ENCODE measurements at places on chromosomes 11 and 22. TPM values are rescaled to one million over a fixed set of nuclear protein-coding genes. Genes with fewer than 3 reads are reported as not detected.

The OTOG gene
- not detected for total RNA-seq

The FOXRED1 gene
- total RNA-seq: 23.0 TPM

The OR51E1 gene
- 1.00 TPM for total RNA-seq

The A4GALT gene
- 97.7 TPM for total RNA-seq

DNA sequence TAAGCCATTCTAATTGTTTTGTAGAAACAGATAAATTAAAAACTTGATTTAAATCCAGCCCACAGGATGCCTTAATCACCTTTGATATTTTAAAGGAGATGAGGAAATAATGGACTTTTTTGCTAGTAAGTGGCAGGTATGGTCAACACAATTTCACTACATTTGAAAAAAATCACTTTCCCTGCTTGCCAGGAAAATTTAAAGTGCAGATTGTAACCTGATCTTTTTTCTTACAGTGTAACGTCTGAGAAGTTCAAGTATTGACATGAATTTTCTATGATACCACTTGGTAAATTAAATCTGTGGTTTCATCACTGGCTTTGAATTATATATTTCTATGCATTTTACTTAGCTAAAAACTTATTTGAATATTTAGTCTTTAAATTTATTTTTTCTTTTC is 65.3 kb downstream of the ARHGEF12 start:
- no peak for DNase-seq

GRCh38 chr11:78961937-78962701 is 387.5 kb upstream of the NARS2 start:
- no peak for DNase-seq

DNA sequence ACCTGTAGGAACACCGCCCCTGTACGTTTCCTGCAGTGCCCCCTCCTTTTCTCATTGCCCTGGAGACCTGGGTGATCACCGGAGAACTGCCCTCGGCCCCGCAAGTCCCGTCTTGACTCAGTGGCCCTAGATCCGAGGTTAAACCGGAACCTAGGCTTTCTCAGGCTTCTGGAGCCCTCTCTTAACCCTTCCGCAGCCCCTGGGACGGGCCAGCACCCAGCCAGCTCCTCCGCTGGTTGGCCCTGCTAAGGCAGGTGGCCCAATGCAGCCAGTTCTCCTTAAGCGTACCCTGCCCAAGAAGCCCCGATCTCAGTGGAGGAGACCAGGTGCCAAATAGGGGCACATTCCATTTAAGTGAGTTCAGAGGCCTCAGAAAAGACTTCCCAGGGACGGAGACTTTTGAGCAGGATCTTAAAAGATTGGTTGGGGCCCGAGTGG is 776 bp downstream of the NLRX1 start:
- no peak for DNase-seq

- no peak for DNase-seq
These were observed 86.9 kb upstream of the WNT11 start for GRCh38 chr11:76293189-76293631.

- DNase-seq: no peak
These were observed 80.4 kb downstream of the HSD17B12 start for GRCh38 chr11:43760902-43761301.

DNA sequence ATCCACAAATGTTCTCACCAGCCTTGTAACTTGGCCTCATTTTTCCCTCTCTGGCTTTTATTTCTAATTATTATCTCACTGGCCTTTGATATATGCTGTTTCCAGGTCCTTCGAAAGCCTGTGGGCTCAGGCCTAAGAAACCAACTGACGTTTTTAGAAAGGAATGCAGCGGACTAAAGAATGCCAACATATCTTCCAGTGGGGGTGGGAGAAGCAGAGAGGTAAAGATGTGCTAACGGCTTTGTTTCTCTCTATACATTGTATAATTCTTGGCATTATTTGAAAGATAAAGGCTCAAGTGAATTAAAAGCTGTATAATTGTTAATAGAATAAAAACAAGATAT is 28.2 kb downstream of the OR6Q1 start:
- no peak for DNase-seq

DNA sequence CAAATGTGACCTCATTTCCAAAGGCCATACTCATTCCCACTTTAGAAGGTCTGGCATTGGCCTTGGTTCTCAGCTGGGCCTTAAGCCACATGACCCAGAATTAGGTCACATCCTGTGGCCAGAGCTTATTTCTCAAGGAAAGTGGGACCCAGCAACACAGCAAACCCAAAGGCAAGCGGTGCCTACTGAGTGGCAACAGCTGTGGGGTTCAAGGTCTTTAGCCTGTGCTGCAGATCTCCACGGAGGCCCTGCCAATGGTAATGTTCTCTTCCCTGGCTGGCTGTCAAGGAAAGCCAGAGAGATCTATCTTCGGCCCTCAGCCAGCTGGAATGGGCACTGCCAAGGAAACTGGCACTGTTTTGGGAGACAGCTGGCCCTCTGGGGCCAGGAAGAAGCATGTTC is 41.5 kb upstream of the TP53I11 start:
- DNase-seq: no peak

- DNase-seq: peak; percentile 62
These were observed 588.2 kb downstream of the BRD1 start for GRCh38 chr22:49239264-49240015.

All from cardiac septum (tissue), 1 donor.